Hematopoietic multipotent progenitor cell treated with erythropoietin and hydrocortisone succinate and interleukin-3 and kit ligand, for 4 days (in vitro differentiated cells): ENCODE measurements at places on chromosomes 2 and 18.

DNA sequence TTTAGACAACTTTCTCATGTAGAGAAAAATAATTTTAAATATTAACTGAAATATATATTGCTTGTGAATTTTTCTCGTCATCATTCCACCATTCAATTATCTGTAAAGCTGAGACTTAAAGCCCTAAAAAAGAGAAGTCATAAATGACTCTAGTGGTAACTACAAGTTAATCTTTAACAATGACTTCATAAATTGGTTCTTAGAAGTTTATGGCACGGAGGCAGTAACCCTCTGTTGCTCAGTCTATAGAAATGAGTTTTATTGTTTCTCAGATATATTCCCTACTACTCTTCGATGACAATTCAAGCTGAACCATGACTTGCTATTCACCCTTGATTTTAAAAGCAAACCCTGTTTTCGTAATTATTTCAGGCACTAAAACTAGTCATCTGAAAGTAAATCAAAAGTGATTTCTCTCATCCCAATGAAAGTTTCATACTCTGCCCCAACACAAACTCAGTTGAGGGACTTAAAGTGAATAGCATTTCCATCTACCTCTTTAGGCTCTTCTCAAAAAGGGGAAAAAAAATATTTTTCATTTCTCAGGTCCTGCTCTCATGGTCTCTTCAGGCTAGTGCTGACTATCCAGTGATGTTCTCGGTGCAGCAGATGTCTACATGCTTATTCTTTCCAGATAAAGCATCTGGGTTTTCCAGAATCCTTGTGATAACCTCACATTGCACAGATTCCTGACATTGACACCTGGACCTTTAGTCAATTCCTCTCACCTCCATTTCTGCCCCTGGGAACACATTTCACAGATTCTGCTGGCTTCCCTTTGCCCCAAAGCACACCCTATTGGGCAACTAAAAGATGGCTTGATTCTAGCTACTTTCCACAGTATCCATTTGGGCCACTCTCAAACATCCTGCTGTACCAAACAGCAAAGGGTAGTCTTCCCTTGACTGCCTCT lies 207.8 kb upstream of the LRATD1 start:
- no peak for DNase-seq

GRCh38 chr2:186748354-186748753 lies 54.5 kb downstream of the FAM171B start:
- DNase-seq, result peak; percentile 15

DNA sequence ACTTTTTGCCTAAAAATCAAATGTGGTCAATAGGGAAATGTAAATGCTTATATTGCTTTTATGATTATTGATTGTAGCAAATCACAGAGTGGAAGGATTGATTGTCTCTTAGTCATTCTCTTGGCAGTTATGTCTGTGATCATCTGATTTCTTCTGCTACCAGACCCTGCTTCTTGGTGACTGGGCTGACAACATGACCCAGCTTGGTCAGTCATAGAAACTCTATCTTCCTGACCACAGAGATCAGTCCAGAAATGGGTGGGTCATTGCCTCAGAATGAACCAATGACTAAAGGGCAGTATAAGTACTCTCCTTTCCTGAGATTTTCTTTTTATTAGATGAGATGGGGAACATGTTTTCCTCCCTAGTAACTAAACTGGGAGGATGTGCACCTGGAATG lies 87.6 kb downstream of the MAIP1 start:
- DNase-seq, result no peak

- no peak for DNase-seq
These were observed 56.0 kb upstream of the DSG1 start for GRCh38 chr18:31261792-31262582.

- DNase-seq, result no peak
These were observed 96.7 kb downstream of the ZNF385B start for GRCh38 chr2:179764710-179765109.

GRCh38 chr18:54335638-54336173 lies 22.0 kb downstream of the STARD6 start:
- no peak for DNase-seq

- DNase-seq, result no peak
These were observed 86.6 kb downstream of the POLR1A start for GRCh38 chr2:86019121-86019520.

- DNase-seq, result no peak
These were observed 198.7 kb downstream of the CYP26B1 start for GRCh38 chr2:71948781-71949536.

GRCh38 chr2:218229239-218229638 lies 12.2 kb downstream of the ARPC2 start:
- peak; percentile 84 for DNase-seq

DNA sequence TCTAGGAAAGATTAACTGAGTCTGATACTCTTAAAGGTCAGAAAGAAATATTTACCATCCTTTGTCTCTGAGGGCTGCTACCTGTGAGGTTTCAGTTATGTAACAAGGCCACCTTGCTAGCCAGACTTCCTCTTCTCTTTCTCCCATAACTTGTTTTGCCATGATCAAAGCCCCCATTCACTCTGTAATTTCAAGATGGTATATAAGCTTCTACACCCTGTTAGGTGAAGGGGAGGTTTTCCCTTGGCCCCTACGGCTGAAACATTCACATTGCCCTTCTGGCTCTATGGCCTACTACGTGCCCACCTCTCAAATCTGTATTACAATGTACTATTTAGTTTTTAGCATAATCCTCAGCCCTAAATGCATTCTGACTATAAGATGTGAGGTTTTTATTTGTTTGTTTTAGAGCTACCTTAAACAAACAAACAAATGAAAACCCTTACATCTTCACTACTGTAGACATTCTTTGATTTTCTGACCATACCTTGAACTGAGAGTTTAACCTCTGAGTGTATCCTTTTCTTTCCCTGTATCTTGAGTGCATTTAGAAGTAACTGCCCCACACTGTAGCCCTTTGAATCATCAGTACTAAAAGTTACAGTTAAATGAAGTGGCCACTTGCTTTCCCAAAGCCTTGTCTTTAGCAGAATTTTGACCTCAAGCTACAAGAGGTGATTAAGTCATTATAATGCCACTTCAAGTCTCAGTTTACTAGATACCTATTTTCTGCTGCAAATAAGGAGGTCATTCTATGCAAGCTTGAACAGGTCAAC lies 332.2 kb downstream of the SOCS6 start:
- DNase-seq, result peak; percentile 20

DNA sequence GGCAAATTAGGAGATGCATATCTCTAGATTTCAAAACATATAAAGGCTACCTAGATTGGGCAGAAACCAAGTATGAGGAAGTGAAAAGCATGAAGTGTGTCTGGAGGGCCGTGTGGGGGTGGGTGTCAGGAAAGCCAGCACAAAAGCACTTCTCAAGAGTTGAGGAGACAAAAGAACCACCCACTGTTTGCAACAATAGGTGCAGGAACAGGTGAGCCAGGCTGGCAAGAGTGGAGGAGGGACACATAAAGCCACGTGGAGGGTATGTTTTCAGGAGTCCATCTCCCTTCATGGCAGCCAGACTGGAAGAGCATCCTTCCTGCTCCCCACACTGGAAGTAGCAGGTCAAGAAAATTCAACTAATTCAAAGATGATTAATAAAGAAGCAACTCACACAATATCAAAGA lies 96.4 kb downstream of the CERS6 start:
- peak; percentile 69 for DNase-seq

GRCh38 chr18:29840089-29840488 lies 1202.5 kb downstream of the DSC3 start:
- DNase-seq, result no peak

- DNase-seq, result no peak
These were observed 28.1 kb downstream of the FAM171B start for GRCh38 chr2:186721956-186722355.

DNA sequence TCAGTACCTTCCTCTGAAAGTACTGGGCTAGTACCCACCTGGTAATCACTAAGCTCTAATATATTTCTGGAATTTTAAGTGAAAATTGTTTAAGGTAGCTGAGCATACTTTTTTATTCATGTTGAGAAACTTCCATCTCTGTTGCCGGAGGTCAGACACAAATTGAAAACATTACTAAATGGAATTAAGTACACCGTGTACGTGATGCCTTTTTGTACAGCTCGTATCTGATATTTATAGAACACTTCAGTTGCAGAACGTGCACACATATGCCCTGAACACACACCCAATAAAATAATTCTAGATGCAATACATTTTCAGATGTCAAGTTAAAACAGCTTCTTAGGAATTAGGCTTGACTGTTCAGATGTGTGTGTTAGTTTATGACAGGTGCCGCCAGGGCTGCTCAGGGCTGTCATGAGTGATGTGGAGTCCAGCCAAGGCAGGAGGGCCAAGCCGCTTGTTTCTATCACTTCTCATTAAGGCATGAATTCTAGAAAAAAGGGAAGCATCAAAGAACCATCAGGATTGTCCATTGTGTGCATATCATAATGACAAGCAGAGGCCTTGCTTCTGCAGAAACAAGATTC lies 80.9 kb upstream of the FOSL2 start:
- no peak for DNase-seq

GRCh38 chr18:46488471-46489213 lies 168.4 kb downstream of the LOXHD1 start:
- no peak for DNase-seq

GRCh38 chr2:179441551-179441950 lies 176.9 kb upstream of the SESTD1 start:
- no peak for DNase-seq

GRCh38 chr2:55616551-55617174 lies 759 bp downstream of the PPP4R3B start:
- peak; percentile 70 for DNase-seq

- DNase-seq, result peak; percentile 94
These were observed 459.5 kb downstream of the DLGAP1 start for GRCh38 chr18:3995476-3996102.

- no peak for DNase-seq
These were observed 77.8 kb upstream of the SETBP1 start for GRCh38 chr18:44602845-44603244.

- no peak for DNase-seq
These were observed 245.1 kb downstream of the KCNS3 start for GRCh38 chr2:18123577-18123976.

GRCh38 chr2:178485356-178485755 lies 5.1 kb downstream of the PLEKHA3 start:
- no peak for DNase-seq

- no peak for DNase-seq
These were observed 162.5 kb upstream of the SETBP1 start for GRCh38 chr18:44518091-44518615.

GRCh38 chr18:70425236-70425635 lies 136.4 kb downstream of the SOCS6 start:
- no peak for DNase-seq

- no peak for DNase-seq
These were observed 163.9 kb downstream of the DOK6 start for GRCh38 chr18:69564602-69565001.

DNA sequence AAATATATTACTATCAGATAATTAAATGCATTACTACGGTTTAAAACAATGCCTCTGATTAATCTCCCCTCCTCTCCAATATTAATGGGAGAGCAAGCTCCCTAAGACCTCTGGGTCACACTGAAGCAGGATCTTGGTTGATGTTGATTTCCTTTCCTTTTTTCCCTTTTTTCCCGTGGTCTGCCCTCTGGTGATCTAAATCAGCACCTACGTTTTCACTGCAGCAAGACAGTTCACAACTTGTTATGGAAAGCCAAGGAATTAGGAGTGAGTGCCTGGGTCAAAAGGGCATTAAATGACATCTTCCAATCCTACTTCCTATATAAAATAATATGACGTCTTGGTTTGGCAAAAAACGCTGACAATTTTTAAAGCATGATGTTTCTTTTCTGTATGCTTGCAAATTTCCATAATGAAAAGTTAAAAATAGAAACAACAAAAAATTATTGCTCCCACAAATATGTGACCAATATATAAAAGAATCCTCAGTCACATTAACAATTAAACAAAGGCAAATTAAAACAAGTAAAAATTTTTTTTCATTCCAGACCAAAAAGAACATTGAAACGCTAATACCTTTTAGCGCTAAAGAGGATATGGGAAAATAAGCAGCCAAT lies 7.9 kb upstream of the CFAP36 start:
- peak; percentile 46 for DNase-seq

DNA sequence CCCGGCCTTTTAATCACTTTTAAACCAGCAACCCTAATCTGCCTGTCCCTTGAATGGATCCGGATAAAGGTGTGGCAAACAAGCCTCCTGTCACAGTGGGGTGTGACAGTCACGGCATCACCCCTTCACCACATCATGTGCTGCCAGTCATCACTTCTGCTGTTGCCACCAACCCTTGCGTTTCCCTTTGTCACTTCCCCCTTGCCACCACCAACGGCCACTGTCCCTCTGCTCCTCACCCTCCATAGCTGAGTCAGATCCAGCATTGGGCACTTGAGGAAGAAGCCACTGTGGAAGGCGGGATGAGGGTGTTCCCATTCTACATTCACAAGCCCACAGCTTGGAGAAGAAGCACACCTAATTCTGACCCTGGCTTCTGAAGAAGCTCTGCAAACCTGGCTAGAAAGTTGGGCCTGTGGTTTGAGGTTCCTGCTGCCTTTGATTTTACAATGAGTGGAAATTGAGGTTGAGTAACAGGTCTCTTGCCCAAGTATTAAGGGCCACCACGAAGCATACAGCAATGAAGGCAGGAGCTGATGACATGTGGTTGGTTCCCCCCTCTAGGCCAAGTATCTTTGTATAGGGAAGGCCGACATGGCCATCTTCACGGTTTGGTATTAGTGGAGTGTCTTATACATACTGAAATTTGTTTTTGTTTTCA lies 22.9 kb upstream of the DARS1 start:
- DNase-seq, result peak; percentile 95

DNA sequence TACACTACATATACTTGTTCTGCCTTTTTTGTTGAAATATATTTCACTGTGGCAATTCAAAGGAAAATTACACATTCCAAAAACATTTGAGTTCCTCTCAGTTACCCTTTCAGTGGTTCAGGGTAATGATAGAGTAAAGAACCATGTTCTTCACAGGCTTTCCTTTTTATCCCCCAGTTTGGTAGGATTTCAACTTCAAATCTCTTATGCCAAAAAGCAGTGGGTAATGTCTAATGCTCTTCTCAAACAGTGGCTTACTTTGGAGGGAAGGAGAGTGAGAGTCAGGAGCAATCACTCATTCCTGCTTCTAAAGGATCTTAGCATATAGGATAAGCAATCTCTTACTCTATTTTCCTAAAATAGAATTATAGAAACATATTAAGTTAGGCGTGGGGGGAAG lies 290.6 kb downstream of the ZEB2 start:
- no peak for DNase-seq

GRCh38 chr2:9740382-9741073 lies 102.7 kb upstream of the TAF1B start:
- DNase-seq, result no peak

- no peak for DNase-seq
These were observed 11.1 kb downstream of the ITPRID2 start for GRCh38 chr2:181902625-181903024.

- DNase-seq, result peak; percentile 26
These were observed 25.2 kb downstream of the CAB39 start for GRCh38 chr2:230737791-230738226.

- DNase-seq, result no peak
These were observed 117.2 kb downstream of the CMPK2 start for GRCh38 chr2:6748406-6749067.

GRCh38 chr2:135043345-135043744 lies 3.9 kb downstream of the MAP3K19 start:
- peak; percentile 33 for DNase-seq

- peak; percentile 34 for DNase-seq
These were observed 25.7 kb downstream of the DIS3L2 start for GRCh38 chr2:231987124-231987727.
